AG04449 (cell line): ENCODE measurements at places on chromosomes 5 and 9.

- DNase-seq, result peak; percentile 95
These were observed 246.9 kb upstream of the GAS1 start for GRCh38 chr9:87193925-87194868.

DNA sequence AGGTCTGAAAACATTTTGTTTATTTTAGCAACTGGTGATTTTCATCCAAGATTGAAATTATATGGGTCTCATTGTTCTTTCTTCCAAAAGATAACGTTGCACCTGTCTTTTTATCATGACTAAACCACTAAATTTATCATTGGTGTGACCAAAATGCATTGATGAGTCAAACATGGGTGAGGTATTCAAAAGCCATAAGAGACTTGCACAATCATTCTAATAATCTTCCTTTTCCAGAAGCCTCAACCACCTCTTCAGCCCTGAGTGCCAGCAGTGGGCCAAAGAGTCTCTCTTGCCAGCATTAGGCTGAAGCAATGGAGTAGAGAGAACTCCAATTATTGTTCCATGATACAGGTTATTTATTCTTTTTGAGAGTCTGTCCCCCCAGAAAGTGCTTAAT, 198.9 kb downstream of the LURAP1L start:
- no peak for DNase-seq

GRCh38 chr5:1028481-1029281, 20.1 kb downstream of the NKD2 start:
- no peak for DNase-seq

- no peak for DNase-seq
These were observed 80.0 kb downstream of the TMEM215 start for GRCh38 chr9:32863291-32863690.

- DNase-seq, result no peak
These were observed 300.0 kb upstream of the VLDLR start for GRCh38 chr9:2321523-2322148.

- no peak for DNase-seq
These were observed 41.8 kb upstream of the NR5A1 start for GRCh38 chr9:124549016-124549415.

- DNase-seq, result no peak
These were observed 34.0 kb upstream of the PPP1R2B start for GRCh38 chr5:156815988-156816599.

DNA sequence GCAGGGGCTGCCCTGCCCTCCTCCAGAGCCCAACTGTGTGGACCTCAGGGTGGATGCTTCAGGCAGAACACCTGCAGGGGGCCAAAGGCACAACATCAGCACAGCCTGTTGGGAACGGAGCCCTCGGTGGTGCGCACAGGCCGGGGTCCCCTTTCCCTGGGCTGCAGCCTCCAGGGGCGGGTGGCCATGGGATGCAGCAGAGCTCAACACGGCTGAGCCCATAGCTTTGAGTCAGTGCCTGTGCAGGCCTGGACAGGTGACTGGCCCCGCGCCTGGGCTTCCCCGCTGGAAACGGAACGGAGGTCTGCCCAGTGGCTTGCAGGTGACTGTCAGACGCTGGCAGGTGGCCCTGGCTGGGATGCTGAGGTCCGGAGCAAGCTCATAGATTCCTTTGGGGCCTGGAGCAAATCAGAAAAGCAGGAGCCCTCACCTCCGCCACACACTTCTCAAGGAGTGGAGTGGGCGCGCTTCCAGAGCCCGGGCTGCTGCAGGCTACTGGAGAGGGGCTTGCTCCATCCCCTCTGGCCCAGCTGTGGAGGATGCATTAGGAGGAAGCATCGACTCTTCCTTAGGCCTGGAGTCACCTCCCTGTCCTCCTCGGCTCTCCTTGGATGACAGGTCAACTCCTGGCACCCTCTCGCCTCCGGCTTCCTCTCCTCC, 69.8 kb upstream of the RNU6ATAC start:
- DNase-seq, result no peak

- DNase-seq, result no peak
These were observed 1.9 kb upstream of the ORM2 start for GRCh38 chr9:114327749-114328148.

GRCh38 chr5:127572930-127573329, 55.5 kb downstream of the PRRC1 start:
- no peak for DNase-seq
